ENCODE measurements at places on chromosomes 7 and 10. TPM values are rescaled to one million over a fixed set of nuclear protein-coding genes. Genes with fewer than 3 reads are reported as not detected.

LRRN3 gene
- total RNA-seq = 4.9 TPM

ZNHIT1 gene
- 61.1 TPM for total RNA-seq

CALML5 gene
- not detected for total RNA-seq

CCL24 gene
- total RNA-seq = not detected

SERPINE1 gene
- 1.5 TPM for total RNA-seq

- no peak for DNase-seq
- peaks cover 37% of the 10 kb centered on the region for H3K36me3 ChIP-seq
- peak overlapping the region; percentile 3 for H3K4me3 ChIP-seq
- H3K4me1 ChIP-seq = peaks cover 44% of the 10 kb centered on the region
- H3K27me3 ChIP-seq = no peaks in the 10 kb centered on the region
Measured at GRCh38 chr7:42174391-42174912, 62.6 kb downstream of the GLI3 start.

DNA sequence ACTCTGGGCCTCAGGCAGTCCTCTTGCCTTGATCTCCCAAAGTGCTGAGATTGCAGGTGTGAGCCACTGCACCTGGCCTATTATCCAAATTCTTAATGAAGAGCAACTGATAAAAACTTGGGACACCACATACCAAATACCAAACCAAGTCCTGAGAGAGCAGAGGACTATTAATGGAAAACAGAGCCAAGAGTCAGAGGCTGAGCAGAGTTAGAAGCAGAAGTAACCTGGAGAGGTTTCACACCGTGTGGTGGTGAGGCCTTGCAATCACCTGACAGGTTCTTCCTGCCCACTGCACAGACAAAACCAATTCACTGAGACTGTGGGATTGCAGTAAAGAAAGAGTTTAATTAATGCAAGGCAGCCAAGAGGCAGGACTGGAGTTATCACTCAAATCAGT is 16.0 kb downstream of the SSMEM1 start:
- no peak overlapping the region for H3K4me3 ChIP-seq
- peaks cover 20% of the 10 kb centered on the region for H3K4me1 ChIP-seq
- H3K27ac ChIP-seq = no peak overlapping the region
- DNase-seq = no peak
- H3K36me3 ChIP-seq = peaks cover 7% of the 10 kb centered on the region

DNA sequence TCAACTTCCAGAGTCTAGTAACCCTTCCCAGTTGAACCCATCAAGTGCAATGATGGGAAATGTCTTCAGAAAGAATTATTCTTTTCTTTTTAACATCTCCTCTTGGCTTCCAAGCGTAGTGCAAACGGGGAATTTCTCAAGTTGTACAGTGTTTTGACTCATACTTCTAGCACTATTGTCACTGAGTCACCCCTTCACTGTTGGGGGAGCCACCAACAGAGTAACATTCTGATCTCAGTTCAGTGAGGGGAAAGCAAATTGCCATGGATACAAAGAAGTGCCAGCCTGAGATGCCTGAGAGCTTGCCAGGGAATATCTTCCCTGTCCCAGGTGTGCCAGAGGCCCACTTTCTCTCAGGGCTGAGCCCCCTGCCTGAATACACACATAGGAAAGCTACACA is 31.0 kb downstream of the CYP3A5 start:
- no peak for DNase-seq
- H3K4me1 ChIP-seq = no peaks in the 10 kb centered on the region
- H3K27me3 ChIP-seq = no peaks in the 10 kb centered on the region
- H3K36me3 ChIP-seq = peaks cover 20% of the 10 kb centered on the region
- no peak overlapping the region for H3K4me3 ChIP-seq

- no peak for DNase-seq
- no peak overlapping the region for H3K27ac ChIP-seq
- no peaks in the 10 kb centered on the region for H3K4me1 ChIP-seq
- no peaks in the 10 kb centered on the region for H3K36me3 ChIP-seq
- H3K27me3 ChIP-seq = peaks cover 2% of the 10 kb centered on the region
- no peak overlapping the region for H3K4me3 ChIP-seq
Measured at GRCh38 chr10:131077031-131077430, 234.5 kb downstream of the TCERG1L start.

DNA sequence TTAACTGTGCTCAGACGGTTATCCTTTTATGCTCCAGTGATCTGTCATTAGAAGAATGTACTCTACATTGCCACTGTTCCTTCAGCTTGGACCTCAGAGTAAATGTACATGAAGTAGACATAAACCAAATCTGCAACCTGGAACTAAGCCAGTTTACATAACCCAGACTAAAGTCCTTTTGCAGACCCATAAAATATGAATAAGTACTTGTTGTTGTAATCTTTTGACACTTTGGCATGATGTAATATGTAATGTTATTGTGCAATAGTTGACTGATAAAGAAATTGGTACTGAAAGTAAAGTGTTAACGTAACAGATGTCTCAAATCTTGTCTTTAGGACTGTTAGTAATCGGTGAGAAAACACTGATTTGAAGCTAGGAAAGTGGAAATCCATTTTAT is 115.8 kb upstream of the SORCS1 start:
- no peak overlapping the region for H3K4me3 ChIP-seq
- no peak overlapping the region for H3K27ac ChIP-seq
- peaks cover 5% of the 10 kb centered on the region for H3K27me3 ChIP-seq
- no peaks in the 10 kb centered on the region for H3K4me1 ChIP-seq

GRCh38 chr10:75392744-75393143 is 8.8 kb downstream of the ZNF503 start:
- no peak for DNase-seq
- H3K4me3 ChIP-seq = peak overlapping the region; percentile 51
- peak overlapping the region; percentile 53 for H3K27ac ChIP-seq
- peaks cover 43% of the 10 kb centered on the region for H3K27me3 ChIP-seq
- peaks cover 30% of the 10 kb centered on the region for H3K36me3 ChIP-seq

DNA sequence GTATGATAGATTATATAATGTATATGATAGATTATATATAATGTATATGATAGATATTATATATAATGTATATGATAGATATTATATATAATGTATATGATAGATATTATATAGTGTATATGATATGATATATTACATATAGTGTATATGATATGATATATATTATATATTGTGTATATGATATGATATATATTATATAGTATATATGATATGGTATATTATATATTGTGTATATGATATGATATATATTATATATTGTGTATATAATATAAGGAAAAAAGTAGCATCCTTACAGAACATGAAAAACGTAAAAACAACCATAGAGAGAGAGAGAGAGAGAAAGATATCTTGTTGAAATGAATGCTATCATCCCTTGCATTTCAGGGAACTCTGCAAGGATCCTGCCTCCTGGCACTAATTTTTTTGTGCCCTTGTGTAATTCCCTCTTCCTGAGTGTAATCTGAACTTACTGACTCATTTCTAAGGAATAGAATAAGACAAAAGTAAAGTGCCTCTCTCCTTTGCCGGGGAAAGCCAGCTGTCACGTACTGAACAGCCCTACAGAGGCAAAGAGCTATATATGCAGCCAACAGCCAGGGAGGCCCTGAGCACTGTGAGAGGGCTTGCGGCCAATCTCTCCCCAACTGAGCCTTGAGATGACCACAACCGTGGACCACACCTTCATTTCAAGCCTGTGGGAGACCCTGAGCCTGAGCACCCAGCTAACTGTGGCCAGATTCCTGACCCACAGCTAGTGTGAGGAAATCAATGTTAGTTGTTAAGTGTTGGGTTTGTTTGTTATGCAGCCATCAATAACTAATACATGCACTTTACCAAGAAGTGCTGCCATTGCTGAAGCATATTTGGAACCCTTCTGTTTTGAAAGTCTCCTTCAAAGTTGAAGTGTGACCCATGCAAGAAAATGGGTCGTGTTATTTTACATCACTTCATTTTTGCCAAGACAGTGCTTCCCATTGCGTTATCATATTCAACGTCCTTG is 61.1 kb upstream of the EZH2 start:
- no peak overlapping the region for H3K4me3 ChIP-seq
- H3K27ac ChIP-seq = no peak overlapping the region
- no peaks in the 10 kb centered on the region for H3K36me3 ChIP-seq
- no peaks in the 10 kb centered on the region for H3K27me3 ChIP-seq

DNA sequence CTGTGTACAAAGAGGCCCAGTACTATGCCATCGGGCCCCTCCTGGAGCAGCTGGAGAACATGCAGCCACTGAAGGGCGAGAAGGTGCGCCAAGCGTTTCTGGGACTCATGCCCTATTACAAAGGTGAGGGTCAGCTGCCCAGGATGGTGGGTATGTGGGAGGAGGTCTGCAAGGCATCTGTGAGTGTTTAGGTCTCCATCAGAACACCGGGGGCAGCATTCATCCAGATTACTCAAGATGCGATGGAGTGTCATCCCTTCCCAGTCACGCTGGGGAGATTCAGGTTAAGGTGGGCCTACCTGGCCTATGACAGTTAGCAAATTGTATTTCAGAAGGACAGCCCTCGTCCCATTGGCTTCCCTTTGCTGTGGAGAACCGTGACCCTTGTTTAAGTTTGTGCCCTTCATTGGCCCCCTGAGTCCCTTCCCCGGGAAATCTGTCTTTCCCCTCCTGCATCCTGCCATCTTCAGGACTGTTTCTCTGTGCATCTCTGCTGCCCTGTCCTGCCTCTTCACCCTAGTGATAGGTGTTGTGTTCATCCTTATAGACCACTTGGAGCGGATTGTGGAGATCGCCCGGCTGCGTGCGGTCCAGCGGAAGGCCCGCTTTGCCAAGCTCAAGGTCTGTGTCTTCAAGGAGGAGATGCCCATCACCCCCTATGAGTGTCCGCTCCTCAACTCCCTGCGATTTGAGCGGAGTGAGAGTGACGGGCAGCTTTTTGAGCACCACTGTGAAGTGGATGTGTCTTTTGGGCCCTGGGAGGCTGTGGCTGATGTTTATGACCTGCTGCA is 9.8 kb downstream of the KCTD7 start:
- peak; percentile 70 for DNase-seq
- no peak overlapping the region for H3K4me3 ChIP-seq
- no peaks in the 10 kb centered on the region for H3K27me3 ChIP-seq
- H3K4me1 ChIP-seq = no peaks in the 10 kb centered on the region
- no peak overlapping the region for H3K27ac ChIP-seq

DNA sequence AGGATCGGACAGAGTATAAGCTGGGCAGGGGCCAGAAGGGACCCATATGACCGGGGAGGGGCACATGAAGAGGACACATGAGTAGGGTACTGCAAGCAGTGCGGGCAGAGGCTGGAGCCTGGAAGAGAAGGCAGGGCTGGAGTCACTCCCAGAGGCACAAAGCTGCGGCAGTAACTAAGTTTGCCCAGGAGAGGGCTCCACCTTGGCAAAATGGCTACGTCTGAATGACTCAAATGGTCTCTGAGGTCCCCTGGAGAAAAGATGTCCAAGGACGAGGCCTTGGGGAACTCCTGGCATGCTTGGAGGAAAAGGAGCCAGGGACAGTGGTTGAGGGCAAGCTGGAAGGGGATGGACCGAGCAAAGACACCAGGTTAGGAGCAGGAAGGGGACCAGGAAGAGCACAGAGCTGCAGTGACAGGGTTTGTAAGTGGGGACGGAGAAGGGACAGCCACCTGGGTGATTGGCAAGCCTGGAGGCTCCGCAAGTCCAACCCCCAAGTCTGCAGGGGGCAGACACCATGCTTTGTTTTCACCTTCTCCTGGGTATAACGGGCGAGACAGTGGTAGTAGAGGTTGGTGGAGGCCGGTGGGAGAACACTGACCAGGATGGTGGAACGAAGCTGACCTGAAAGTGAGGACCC is 43.1 kb upstream of the LBX1 start:
- no peaks in the 10 kb centered on the region for H3K36me3 ChIP-seq
- H3K27ac ChIP-seq = peak overlapping the region; percentile 66
- peaks cover 47% of the 10 kb centered on the region for H3K27me3 ChIP-seq
- H3K4me1 ChIP-seq = peaks cover 10% of the 10 kb centered on the region
- H3K4me3 ChIP-seq = peak overlapping the region; percentile 11
- DNase-seq = no peak

DNA sequence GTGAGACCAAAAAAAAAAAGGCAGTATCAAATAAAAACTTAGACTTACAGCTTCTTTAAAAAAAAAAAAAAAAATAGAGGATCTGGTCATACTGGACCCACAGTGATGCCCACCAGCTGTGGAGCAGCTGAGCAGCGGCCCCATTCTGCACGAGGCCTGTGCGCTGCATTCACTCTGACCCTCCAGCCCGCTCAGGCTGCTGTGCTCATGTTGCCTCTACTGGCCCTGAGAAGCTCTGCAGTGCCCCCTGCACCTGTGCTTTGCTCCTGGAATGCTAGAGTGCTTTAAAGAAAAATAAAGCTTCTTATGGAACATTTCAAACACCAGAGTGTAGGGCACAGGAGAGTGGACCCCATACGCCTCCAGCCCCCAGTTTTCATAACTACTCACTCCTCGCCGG is 33.2 kb downstream of the TMEM120A start:
- H3K27me3 ChIP-seq = no peaks in the 10 kb centered on the region
- no peak for DNase-seq
- peaks cover 17% of the 10 kb centered on the region for H3K36me3 ChIP-seq
- no peak overlapping the region for H3K27ac ChIP-seq
- H3K4me1 ChIP-seq = peaks cover 41% of the 10 kb centered on the region

- H3K4me1 ChIP-seq = peaks cover 35% of the 10 kb centered on the region
- H3K27me3 ChIP-seq = peaks cover 33% of the 10 kb centered on the region
- no peak for DNase-seq
Measured at GRCh38 chr10:114024876-114025610, 18.6 kb upstream of the ADRB1 start.

DNA sequence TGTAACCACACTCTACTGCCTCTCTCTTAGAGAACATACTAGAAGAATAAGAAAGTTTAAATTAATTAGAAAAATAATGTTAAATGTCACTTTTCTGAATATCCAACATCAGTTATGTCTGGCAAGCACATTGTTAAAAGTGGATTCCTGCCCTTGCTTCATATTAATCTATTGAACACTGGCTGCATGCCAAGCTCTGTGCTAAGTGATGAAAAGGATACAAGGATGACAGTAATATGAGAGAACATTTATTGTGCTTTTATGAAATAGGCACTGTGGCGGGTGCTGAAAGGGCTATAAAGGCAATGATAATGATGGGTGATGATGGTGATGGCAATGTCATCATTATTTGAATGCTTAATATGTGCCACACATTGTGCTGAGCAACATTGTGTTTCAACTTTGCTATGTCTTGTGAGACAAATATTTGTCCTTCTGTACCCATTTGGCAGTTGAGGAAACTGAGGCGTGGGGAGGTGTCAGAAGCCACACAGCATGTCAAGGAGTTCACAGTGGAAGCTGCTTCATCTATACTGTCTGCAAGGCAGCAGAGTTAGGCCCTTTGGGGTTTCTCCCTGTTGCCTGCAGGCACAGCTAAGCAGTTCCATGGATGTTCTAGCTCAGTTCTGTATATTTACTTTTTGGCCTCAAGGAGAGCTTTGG is 64.2 kb upstream of the RAPGEF5 start:
- no peaks in the 10 kb centered on the region for H3K27me3 ChIP-seq
- peaks cover 17% of the 10 kb centered on the region for H3K4me1 ChIP-seq
- no peak for DNase-seq

- no peak overlapping the region for H3K27ac ChIP-seq
- H3K4me1 ChIP-seq = no peaks in the 10 kb centered on the region
- no peak overlapping the region for H3K4me3 ChIP-seq
- H3K36me3 ChIP-seq = no peaks in the 10 kb centered on the region
- no peak for DNase-seq
- H3K27me3 ChIP-seq = peaks cover 49% of the 10 kb centered on the region
Measured at GRCh38 chr10:43282881-43283280, 16.0 kb upstream of the RASGEF1A start.

Measured in type B pancreatic cell (in vitro differentiated cells).